BE2C (cell line): ENCODE measurements at places on chromosomes 2 and 18.

- DNase-seq = no peak
Measured at GRCh38 chr18:61606759-61607158, 273.5 kb downstream of the CDH20 start.

GRCh38 chr2:8517850-8518498 lies 163.9 kb upstream of the ID2 start:
- DNase-seq = no peak

- DNase-seq = peak; percentile 27
Measured at GRCh38 chr2:205858881-205859441, 176.7 kb downstream of the NRP2 start.

GRCh38 chr18:35933982-35934381 lies 38.5 kb upstream of the RMP24 start:
- no peak for DNase-seq

DNA sequence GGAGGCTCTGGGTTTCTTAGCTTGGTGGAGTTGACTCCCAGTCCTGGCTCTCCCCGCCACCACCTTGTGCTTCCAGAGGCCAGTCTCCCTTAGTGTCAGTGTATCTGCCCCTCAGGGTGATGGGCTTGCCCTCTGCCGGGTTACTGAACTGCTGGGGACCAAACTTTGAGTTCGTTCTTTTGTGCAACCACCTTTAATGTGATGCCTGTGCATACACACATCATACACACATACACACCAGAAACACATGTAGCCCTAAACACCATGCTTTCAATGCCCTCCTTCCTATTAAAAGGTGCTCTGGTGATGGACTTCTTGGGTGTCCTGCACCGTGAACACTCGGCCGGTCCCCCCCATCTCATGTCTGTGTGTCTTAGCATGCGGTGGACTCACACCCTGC lies 315.1 kb upstream of the EPAS1 start:
- DNase-seq = no peak

GRCh38 chr2:207353836-207354235 lies 175.9 kb upstream of the CREB1 start:
- no peak for DNase-seq

GRCh38 chr18:13137670-13138419 lies 80.7 kb upstream of the LDLRAD4 start:
- DNase-seq = no peak

GRCh38 chr2:40409734-40410133 lies 42.2 kb downstream of the SLC8A1 start:
- no peak for DNase-seq

DNA sequence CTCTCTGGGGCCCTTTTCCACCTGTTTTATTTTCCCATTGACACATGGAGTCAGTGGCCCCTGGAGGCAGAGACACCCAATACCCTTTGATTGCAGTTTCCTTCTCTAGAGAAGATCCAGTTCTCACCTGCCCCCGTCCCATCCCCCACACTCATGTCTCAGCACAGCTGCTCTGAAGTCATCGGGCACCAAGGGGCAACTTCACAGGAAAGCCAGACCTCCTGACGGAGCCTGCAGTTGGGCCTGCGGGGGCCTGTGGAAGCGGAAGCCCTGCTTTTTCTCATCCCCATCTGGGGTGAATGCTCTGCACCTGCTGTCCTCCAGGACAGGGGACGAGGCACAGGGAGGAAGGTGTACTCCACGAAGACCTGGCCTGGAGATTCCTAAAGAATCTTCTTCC lies 308.3 kb upstream of the EPAS1 start:
- peak; percentile 42 for DNase-seq

DNA sequence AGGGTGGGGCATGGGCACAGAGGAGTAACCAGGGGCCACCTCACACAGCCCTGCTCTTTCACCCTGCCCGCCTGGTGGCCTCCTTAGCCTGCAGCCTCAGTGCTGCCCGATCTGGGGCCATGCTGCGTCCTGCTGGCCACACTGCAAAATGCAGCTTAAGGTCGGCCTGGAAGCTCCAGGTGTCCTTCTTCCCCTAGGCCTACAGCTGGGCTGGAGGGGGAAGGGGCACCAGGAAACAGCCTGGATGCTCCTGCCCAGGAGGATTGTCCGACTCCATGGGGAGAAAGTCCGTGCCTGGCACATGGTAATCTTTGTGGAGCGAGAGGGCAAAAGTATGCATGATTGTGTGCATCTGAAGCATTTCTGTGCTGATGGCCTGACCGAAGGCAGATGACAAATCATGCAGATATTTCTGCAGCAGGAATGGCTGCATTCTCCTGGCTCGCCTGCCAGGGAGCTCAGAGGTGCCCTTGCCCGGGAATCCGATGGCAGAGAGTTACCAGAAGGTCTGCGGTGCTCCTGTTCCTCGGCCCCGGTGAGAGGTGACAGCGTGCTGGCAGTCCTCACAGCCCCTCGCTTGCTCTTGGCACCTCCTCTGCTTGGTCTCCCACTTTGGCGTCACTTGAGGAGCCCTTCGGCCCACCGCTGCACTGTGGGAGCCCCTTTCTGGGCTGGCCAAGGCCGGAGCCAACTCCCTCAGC lies 12.8 kb upstream of the ALPP start:
- DNase-seq = peak; percentile 49
